ENCODE measurements at places on chromosomes 3 and 15.

- no peak for DNase-seq
These were observed 100.2 kb downstream of the RYK start for GRCh38 chr3:134150476-134150875.

DNA sequence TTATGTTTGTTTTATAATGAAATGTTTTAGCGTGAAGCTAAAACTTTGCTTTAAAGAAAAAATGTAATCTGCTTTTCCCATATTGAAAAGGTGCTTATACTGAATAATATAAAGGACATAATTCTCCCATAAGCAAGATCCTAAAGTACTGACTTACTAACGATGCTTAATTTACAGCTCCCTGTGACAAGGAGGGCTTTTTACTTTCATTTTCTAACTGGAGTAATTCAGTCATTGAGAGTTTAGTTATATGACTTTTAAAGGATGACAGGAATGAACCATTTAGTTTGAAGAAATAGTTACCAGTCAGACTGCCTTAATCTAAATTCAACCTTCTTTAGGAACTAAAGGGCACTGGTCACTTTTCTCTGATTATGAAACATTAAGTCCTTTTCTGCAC is 19.3 kb upstream of the ZPLD1 start:
- DNase-seq, result no peak

GRCh38 chr3:102484363-102484762 is 49.5 kb downstream of the ZPLD1 start:
- no peak for DNase-seq

DNA sequence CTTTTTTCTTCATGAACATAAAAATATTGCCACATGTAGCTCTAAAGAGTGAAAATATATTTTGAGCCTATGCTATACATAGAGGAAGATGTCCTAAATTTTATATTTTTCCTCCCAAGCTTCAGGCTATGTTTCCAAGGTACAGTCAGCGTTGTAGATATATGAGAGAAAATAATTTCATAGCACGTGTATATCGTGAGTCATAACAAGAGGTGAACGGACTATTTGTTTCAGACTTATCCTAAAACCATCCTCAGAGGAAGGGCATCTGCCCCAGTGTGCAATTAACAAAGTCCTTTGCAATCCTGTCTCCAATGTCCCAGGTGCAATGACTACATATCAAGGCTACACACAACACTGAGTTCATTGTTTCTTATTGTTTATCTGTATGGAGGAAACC is 177.3 kb upstream of the ARRDC4 start:
- DNase-seq, result no peak

DNA sequence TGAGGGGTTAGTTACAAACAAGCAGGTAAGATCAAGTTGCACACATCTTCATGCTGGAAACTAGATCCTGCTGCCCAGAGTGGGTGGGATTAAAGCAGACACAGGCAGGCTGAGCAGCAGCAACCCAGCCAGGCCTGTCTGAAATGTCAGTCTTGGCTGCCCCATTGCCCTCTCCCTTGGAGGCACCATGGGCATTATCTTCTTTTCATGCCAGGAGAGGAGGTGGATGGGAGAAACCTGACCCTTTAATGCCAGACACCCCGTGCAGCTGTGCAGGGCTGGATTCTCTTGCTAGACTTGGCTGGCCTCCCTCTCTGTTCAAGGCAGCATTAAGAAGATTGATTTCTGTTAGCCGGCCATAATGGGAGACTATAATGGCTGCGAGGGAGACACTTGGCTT is 23.0 kb upstream of the EPHB1 start:
- no peak for DNase-seq

GRCh38 chr3:50635066-50635465 is 18.1 kb downstream of the MAPKAPK3 start:
- DNase-seq, result no peak

- no peak for DNase-seq
These were observed 33.2 kb downstream of the ARNT2 start for GRCh38 chr15:80437334-80437891.

GRCh38 chr3:6654670-6655069 is 206.2 kb upstream of the GRM7 start:
- no peak for DNase-seq

- DNase-seq, result no peak
These were observed 55.9 kb upstream of the C3orf80 start for GRCh38 chr3:160169139-160169976.

GRCh38 chr3:123818921-123819429 is 65.2 kb downstream of the MYLK start:
- no peak for DNase-seq

- DNase-seq, result no peak
These were observed 75.6 kb upstream of the SLC2A2 start for GRCh38 chr3:171101982-171102641.

GRCh38 chr3:139893963-139894642 is 40.9 kb upstream of the CLSTN2 start:
- DNase-seq, result no peak

GRCh38 chr15:65212097-65212496 is 824 bp upstream of the CILP start:
- DNase-seq, result no peak

GRCh38 chr3:79521221-79521848 is 246.5 kb downstream of the ROBO1 start:
- DNase-seq, result peak; percentile 66

Data from lung (tissue), 17 donors.